Activated CD4-positive, alpha-beta T cell treated with anti-CD3 and anti-CD28 coated beads, Interleukin-2, amount 50 U/mL, for 1 hour (primary cell): ENCODE measurements at places on chromosomes 6 and 20.

DNA sequence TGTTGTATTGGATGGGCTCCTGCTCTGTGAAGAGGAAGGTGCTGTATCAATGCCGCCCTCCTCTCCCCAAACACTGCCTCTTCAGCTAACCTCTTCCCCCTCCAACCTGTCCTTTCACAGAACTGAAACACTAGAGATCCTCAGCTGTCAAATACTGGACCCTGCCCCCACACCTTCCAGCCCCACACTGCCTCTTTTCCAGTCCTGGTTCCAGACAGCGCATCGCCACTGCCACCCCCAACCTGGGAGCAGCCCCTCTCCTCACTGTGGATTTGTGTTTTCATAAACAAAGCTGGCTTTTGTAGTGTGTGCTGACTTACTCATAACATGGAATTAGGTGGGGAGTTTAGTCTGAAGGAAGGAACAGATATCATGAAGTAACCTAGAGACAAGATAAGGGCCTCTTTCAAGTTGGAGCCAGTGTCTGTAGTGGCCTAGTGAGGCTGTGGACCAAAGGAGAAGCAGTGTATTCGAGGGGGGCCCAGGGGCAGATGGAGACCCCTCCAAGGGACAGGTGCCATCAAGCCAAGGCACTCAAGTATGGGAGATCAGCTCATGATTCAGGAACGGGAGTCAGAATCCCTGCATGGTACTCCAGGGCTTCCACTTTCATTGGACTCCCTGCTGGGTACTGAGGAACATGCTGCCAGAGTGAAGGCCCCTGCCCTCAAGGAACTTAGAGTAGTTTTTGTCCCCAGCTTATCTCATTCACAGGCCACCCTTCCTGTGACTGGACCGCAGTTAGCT, 2.1 kb downstream of the SCUBE3 start:
- DNase-seq, result no peak

GRCh38 chr6:28898710-28898965, 25.1 kb downstream of the TRIM27 start:
- DNase-seq, result no peak

DNA sequence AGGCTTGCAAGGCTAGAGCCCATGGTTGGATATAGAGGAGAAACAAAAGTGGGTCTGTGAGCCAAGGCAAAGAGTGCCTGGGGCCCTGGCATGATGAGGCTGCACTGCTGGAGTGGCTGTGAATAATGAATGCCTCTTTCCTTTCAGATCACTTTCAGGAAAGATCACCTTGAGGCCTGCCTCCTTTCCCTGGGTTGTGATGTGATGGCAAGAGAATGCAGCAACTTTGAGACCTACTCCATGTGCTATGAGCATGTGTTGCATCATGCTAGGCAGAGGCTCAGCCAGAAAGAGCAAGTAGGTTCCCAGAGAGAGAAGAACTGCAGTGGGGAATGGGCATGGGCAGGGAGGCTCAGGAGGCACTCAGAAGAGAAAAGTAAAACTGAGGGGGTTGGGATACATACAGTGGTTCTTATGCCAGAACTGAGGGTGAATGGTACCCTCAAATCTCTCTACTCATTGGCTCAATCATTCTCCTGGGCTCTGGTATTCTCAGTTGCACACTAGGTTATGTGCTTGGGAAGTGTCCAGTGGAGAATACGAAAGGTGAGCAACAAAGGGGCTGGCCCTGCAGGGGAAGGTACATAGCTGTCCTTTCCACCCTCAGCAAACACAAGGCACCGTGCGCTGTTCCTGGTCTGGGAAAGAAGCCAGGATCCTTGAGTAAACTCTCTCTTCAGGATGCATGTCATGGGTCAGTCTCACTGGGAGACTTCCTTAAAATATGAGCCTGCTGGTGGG, 45.9 kb downstream of the CD164 start:
- DNase-seq, result no peak

DNA sequence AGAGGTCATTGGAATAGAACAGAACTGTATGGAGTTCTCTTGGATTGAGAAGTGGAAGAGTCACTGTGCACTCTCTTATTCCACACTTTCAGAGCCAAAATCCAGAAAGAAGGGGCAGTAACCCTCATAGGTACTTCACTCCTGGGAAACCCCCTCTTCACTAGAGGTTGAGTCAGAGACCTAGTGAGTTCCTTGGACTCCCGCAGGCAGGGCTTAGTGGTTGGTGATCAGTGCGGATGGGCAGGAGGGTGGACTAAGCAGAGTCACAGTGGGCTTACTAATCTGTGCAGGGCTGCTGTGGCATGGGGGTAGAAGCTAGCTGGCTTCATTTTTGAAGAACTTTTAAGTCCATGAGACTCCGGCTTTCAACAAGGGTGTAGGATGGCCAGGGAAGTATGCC, 95.0 kb upstream of the MLN start:
- no peak for DNase-seq

DNA sequence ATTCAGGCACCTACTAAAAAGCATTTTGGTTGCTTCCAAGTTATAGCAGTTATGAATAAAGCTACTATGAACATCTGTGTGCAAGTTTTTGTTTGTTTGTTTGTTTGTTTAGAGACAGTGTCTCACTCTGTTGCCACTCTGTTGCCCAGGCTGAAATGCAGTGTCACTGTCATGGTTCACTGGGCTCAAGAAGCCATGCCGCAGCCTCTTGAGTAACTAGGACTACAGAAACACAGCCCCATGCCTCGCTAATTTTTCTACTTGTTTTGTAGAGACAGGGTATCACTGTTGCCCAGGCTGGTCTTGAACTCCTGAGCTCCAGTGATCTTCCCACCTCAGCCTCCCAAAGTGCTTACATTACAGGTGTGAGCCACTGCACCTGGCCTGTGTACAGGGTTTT, 795.9 kb downstream of the EPHA7 start:
- DNase-seq, result no peak

DNA sequence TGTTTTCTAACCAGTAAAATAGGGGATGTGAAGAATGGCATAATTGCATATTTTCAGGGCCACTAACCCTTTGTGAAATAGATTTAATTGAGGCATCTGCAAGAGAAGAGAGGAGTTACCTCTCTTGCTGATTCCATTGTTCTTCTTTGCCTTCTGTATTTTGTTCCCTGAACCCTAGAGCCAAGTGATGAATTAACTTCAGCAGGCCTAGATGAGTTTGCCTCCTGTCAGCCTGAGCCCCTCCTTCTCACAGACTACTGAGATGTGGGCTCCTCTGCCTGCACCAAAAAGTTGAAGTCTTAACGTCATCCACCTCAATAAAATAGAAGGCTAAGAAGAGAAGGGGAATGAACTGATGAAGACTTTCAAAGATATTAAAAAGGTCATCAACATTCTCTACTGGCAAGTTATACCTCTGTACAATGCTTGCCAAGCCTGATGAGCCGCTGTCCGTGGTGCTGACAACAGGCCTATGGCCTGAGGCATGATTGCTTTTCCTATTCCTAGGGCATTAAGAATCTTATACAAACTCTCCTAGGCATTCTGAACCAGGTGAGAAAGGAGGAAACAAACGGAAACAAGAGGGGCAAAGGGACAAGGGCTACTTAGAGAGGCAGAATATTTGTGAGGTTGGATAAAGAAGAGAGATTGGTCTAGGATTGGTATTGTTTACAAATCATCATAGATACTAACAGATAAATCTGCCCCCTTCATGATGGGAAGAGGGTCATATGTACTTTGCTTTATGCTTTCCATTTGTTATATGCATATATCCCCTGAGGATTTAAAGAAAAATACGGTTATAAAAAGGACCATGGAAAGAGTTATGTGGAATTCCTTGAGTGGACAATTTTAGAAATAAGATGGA, 46.8 kb downstream of the CD24 start:
- peak; percentile 7 for DNase-seq

GRCh38 chr6:68559716-68560115, 75.4 kb upstream of the ADGRB3 start:
- DNase-seq, result no peak

DNA sequence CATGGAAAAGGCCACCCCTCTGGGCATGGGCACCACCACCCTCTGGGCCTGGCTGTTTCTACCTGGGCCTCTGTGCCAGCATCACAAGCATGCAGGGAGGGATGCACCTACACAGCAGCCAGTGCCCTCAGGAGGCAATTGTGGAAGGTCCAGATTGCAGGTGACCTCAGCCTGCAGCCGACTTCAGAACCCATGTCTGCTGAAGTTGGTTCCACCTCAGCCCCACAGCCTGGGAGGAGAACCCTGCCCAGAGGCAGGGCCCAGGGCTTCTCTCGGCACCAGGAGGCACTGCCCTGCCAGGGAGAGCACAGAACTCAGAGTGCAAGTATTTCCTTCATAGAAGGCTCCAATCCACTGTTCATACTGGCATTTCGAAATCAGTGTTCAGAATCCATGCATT, 149.8 kb downstream of the TTLL2 start:
- no peak for DNase-seq

GRCh38 chr6:108760126-108761050, 87.8 kb upstream of the ARMC2 start:
- DNase-seq, result no peak

GRCh38 chr6:33151050-33151449, 41.2 kb downstream of the COL11A2 start:
- DNase-seq, result no peak

- DNase-seq, result no peak
Measured at GRCh38 chr20:15030826-15031225, 693.4 kb upstream of the FLRT3 start.

DNA sequence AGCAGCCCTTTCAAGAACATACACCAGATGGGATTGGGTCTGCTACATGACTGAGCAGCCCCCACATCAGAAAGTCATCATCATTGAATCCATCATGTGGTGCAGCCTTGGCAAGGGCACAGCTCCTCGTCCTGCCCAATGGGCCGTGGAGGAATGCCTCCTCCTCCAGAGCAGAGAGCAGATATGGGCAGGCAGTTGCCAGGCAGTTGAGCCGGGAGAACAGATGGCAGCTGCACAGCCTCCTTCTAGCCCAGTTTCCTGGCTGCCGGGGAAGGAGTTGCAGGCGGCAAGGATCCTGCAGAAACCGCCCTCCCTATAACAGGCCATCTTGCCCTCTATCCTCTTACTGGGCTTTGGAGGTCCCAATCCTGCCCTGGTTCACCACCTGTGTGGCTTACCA, 11.9 kb upstream of the ZFAND3 start:
- no peak for DNase-seq

DNA sequence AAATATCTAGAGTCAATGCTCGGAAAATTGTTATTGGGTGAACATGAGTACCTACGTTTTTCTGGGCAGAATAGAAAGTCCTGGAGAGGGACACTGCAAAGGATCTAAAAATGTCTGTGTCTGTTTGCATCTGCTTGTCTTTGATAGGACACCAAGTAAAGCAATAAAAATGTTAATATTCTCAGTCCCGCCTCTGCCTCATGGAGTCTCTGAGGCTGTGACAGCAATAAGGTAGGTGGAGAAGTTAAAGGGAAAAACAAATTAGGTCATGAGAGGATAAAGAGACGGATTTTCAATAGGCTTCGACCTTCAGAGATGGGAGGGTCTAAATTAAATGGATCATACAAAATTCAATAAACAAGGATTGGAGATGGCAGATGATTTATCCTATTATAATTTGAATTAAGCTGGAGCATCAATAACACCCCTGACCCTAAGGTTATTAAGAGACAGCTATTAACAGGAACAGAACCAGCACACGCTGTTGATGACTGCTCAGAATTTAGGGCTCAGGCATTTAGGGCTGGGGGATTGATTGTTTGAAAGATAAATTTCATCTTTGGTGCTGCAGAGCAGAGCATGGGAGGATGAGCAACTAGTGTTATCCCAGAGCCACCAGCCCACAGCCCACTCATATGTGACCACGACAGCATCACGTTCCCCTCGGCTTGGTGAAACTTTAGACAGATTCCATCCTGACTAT, 620.3 kb upstream of the CDH4 start:
- no peak for DNase-seq

DNA sequence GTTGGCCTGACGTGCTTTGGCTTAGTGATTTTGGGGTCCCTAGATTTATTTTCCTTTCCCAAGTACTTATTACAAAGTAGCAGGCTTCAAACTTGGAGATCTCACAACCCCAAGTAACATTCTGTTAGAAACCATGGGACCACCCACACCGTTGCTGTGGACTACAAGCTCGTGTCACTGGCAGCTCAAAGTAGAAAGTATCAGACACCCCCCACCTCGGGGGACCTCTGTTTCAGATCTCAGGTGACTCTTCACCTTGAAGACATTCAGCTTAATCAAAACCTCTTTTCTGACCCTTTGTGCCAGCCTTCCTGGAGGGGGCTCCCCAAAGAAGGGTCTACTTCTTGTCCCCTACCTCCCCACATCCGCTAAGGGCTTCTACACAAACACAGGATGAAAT, 15.7 kb upstream of the MYT1 start:
- no peak for DNase-seq

DNA sequence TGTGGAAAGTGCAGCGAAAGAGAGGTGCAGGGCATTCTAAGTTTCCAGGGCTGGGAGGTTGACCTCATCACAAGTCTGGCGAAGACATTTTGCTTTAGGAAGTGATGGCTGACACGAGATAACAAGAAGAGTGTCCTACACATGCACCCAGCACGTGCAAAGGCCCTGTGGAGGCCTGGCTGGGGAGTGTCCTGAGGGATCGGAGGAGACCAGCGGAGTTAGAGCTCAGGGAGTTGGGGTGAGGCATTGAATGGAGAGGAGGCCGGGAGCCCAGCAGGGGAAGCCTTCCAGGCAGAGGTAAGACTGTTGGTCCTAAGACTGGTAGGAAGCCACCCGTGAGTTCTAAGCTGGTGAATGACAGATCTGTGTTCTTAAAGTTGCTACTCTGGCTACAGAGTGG, 58.4 kb downstream of the PPP1R14C start:
- no peak for DNase-seq

GRCh38 chr6:39755231-39755630, 30.0 kb upstream of the KIF6 start:
- no peak for DNase-seq

DNA sequence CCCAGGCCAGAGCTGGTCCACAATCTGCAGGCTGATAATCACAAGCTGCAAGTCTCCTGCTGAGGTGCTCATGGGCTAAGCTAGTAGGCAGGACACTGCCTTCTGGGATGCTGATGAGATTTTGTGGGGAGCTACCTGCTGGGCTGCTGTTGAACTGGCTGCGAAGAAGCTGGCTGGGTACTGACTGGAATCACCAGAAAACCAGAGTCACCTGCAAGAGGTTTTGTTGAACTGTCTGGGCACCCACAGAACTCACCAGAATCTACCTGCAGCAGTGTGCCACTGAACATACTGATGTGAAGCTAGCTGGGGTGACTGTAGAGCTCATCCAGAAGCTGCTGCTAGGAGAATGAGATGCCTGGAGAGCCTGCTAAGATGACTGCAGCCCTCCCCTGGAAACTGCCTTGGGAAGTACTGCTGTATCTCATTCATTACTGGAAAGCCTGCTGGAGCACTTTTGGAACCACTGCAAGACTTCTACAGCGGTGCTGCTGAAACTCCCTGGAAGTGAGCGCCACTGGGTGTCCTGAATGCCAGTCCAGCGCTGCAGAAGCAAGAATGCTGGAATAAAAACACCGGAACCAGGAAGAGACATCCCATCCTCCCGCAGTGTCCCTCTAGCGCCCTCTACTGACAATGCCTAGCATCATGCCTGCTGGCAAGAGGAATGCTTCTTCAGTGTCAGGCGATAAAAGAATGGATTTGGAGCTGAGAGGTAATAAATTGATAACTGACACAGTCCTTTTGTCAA, 64.9 kb upstream of the ARHGAP18 start:
- DNase-seq, result peak; percentile 34

GRCh38 chr6:83092756-83093399, 25.4 kb downstream of the DOP1A start:
- no peak for DNase-seq
